ENCODE measurements at places on chromosomes 13 and 19.
A peak's percentile ranks its signal among the peaks of the same experiment; 100 is the strongest.

DNA sequence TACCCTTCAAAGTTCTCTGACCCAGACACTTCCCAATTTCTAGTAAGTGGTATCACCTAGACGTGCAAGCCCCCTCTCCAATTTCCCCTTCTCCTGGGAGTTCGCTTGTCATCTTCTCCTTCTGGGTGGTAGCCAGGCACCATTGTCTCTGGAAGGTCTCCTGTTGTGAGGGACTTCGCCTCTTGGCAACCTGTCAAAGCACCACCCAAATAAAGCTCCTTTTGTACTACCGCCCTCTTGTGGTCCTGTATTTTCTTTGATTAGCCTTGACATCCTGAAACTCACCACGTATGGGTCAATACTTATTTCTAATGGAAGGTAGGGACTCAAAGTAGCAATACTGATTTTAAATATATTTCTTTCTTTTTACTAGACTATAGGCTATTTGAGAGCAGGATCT lies 8.2 kb downstream of the GPC5 start:
- peak; percentile 55 for DNase-seq

DNA sequence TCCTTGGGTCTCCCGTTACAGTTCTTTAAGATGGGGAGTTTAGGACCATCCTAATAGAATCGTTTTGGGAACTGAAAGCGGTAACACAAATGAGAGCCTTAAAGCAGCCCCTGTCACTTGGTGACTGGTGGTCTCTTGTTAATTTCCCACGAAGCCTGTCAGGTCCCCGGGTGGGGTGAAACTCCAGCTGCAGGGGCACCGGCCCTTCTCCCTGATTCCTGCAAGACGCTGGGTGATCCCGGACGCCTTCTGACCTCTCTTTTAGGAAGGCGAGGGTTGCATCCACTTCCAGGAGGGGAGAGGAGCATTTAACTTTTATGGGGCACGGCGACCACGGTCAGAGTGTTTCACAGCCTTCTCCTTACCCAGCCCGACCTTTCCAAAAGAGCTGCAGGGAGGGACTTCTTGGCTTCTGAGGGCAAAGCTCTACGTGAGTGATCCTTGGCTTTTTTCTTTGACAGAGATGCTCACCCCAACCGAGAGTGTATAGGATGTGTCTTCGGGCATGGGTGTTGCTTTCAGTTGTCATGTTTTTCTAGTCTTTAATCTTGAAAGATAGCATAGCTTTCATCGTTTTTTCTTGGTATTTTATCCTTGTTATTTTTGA lies 688 bp downstream of the ZNF225 start:
- DNase-seq = peak; percentile 49

GRCh38 chr19:10769533-10770491 lies 51.9 kb downstream of the DNM2 start:
- no peak for DNase-seq

GRCh38 chr13:67355812-67356476 lies 125.8 kb upstream of the PCDH9 start:
- DNase-seq = no peak

DNA sequence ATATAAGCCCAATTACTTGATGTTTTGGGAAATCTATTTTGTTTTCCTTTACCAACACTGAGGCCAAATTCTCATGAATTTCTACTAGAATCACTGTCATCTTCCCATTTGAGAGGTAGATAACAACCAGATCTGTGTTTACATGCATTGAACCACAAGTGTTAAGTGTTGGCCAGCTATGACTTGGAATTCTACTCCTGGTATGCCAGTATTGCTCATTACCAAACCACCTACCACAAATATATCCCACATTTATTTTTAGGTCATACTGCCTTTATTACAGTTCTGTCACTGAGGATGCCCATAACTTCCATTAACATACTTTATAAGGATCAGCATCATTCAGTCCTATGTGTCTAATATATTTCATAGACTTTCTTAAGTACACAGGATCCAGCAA lies 328.9 kb downstream of the DIAPH3 start:
- no peak for DNase-seq

- DNase-seq = no peak
These were observed 27.5 kb downstream of the SPTBN4 start for GRCh38 chr19:40494191-40494838.

- no peak for DNase-seq
These were observed 20.0 kb downstream of the DOCK9 start for GRCh38 chr13:98957731-98958442.

- no peak for DNase-seq
These were observed 65.3 kb upstream of the ZNF681 start for GRCh38 chr19:23823952-23824389.

Measured in ecto neural progenitor cell (in vitro differentiated cells).